Caco-2 (cell line): ENCODE measurements at places on chromosomes 6 and 20.

GRCh38 chr6:137925141-137925698, 58.2 kb downstream of the TNFAIP3 start:
- H3K36me3 ChIP-seq, result no peaks in the 10 kb centered on the region
- H3K27ac ChIP-seq, result peak overlapping the region; percentile 1
- H3K4me1 ChIP-seq, result peaks cover 39% of the 10 kb centered on the region
- H3K27me3 ChIP-seq, result no peaks in the 10 kb centered on the region

- no peak overlapping the region for H3K4me3 ChIP-seq
- no peaks in the 10 kb centered on the region for H3K27me3 ChIP-seq
- no peak overlapping the region for H3K27ac ChIP-seq
- no peaks in the 10 kb centered on the region for H3K4me1 ChIP-seq
- DNase-seq, result no peak
- no peaks in the 10 kb centered on the region for H3K36me3 ChIP-seq
These were observed 104.4 kb downstream of the RNASET2 start for GRCh38 chr6:166851911-166852310.

DNA sequence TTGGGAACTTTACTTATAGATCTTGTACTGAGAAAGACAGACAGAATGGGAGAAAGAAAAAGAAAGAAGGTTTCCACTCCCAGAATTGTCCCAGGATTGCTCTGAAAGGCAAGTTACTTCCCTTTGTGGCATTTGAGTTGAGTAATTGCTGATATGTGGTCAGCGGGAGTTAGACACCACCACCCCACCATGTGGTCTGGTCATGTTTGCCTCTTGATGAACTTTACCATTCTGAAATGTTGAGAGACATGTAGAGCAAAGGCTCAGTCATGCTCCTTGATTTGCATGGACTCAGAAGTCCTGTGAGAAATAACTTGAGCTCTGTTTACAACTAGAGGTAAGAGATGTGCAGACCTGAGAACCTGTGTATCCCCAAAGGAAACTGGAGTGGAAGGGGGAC, 17.1 kb downstream of the TCF21 start:
- H3K4me1 ChIP-seq, result no peaks in the 10 kb centered on the region
- no peak for DNase-seq
- H3K4me3 ChIP-seq, result no peak overlapping the region
- no peaks in the 10 kb centered on the region for H3K27me3 ChIP-seq
- H3K27ac ChIP-seq, result no peak overlapping the region

DNA sequence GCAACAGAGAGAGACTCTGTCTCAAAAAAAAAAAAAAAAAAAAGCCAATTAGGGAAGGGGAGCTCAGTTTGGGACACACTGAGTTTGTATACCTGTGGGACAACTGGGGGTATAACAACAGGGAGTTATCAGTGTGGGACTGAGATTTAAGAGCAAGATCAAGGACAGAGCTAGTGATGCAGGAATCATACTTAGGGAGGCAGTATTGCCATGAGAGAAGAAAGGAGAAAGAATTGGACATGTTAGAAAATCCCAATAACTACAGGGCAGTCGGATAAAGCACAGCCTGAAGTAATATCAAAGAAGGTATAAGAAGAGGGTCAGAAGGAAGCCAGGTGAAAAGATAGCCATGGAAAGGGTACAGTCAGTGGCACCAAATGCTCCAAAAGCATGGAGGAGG, 121.2 kb downstream of the PTPRT start:
- no peaks in the 10 kb centered on the region for H3K4me1 ChIP-seq
- no peak overlapping the region for H3K4me3 ChIP-seq
- DNase-seq, result no peak
- H3K27ac ChIP-seq, result no peak overlapping the region
- no peaks in the 10 kb centered on the region for H3K36me3 ChIP-seq

DNA sequence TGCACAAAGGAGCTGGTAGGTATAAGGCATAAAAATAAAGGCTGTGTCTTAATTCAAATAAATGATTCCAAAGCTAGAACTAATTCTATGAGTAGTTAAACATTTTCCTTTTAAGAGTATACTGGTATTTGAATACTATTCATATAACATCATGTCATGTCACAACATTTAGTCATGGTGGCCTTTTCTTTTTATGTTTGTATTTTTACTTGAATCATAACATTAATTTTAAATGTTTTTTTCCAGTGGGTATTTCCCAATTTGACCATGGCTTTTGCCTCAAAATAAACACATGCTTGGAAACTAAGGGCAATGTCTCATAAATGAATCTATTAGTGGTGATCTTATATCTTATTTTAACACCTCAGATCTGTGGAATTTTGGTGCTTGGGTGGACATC, 177.1 kb downstream of the CD109 start:
- no peak overlapping the region for H3K27ac ChIP-seq
- no peaks in the 10 kb centered on the region for H3K4me1 ChIP-seq
- no peak overlapping the region for H3K4me3 ChIP-seq
- no peaks in the 10 kb centered on the region for H3K27me3 ChIP-seq
- H3K36me3 ChIP-seq, result no peaks in the 10 kb centered on the region
- no peak for DNase-seq

DNA sequence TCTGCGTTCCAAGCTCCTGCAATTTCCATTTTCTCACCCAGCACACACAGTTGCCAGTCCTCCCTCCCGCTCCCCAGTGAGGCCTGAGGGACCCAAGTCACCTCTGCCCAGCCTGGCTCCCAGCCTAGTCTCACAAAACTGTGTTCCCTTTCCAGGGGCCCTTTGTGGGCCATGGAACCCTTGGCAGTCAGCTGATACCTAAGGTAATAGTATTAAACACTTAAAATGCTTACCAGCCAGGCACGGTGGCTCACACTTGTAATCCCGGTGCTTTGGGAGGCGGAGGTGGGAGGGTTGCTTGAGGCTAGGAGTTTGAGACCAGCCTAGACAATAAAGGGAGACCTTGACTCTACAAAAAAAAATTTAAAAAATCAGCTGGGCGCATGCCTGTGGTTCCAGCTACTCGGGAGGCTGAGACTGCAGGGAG, 3.2 kb upstream of the RBM38 start:
- H3K27ac ChIP-seq, result no peak overlapping the region
- no peak overlapping the region for H3K4me3 ChIP-seq
- H3K36me3 ChIP-seq, result no peaks in the 10 kb centered on the region
- DNase-seq, result no peak
- H3K27me3 ChIP-seq, result no peaks in the 10 kb centered on the region
- H3K4me1 ChIP-seq, result peaks cover 23% of the 10 kb centered on the region

GRCh38 chr6:6856538-6857523, 250.9 kb upstream of the RREB1 start:
- peak overlapping the region; percentile 84 for H3K27ac ChIP-seq
- peaks cover 20% of the 10 kb centered on the region for H3K4me1 ChIP-seq
- H3K36me3 ChIP-seq, result no peaks in the 10 kb centered on the region
- no peaks in the 10 kb centered on the region for H3K27me3 ChIP-seq
- peak overlapping the region; percentile 29 for H3K4me3 ChIP-seq

DNA sequence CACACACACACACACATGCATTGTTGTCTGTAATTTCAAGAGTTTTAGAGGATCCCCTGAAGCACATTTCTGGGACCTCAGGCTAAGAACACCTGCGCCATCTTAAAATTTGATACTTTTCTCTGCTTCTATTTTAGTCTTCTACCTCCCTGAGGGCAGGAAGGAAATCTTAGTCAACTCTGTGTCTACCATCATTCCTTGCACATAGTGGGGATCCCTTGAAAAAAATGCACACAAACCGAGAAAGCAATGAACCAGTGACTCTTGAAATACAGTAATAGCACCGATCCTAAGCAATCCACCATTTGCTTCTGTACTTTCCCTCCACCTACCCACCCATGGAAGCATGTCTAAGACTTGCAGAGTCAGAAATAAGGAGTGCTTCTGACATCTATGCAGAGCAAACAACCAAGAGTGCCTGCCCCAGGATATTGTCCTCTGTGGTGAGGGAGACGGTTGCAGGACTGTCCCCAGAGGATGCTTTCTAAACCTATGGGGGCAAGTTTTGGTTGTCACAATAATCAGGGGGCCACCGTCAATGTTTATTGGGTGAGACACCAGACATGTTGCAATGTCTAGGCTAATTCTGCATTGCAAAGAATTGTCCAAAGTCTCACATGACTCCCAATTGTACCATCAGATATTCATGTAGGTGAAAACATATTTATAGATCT, 208.0 kb upstream of the TAB2 start:
- no peak overlapping the region for H3K27ac ChIP-seq
- H3K27me3 ChIP-seq, result no peaks in the 10 kb centered on the region
- H3K4me1 ChIP-seq, result no peaks in the 10 kb centered on the region
- DNase-seq, result no peak
- no peak overlapping the region for H3K4me3 ChIP-seq

- H3K27ac ChIP-seq, result no peak overlapping the region
- H3K27me3 ChIP-seq, result no peaks in the 10 kb centered on the region
- no peak for DNase-seq
- peaks cover 27% of the 10 kb centered on the region for H3K4me1 ChIP-seq
These were observed 174.3 kb downstream of the CDKAL1 start for GRCh38 chr6:20708367-20709124.

GRCh38 chr20:8089668-8090067, 42.4 kb upstream of the PLCB1 start:
- H3K4me3 ChIP-seq, result no peak overlapping the region
- H3K27me3 ChIP-seq, result no peaks in the 10 kb centered on the region
- no peak for DNase-seq
- no peak overlapping the region for H3K27ac ChIP-seq
- H3K36me3 ChIP-seq, result no peaks in the 10 kb centered on the region

DNA sequence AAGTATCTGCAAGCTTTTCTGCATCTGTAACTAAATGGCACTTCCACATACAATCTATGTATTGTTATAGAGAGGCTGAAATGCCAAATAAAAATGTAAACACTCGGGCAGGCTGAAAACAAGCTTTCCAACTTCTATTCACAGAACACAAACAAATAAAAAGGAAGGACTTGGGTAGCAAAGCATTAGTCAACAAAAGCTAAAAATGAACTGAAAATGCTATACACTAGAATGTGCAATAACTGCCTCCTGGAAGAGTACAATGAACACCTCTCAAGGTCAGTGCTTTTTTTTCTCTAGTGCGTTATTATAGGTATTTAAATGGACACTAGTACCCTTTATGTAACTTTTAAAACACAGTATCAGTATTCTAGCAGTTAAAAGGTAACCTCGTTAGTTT, 31.4 kb downstream of the STK38 start:
- H3K4me1 ChIP-seq, result peaks cover 6% of the 10 kb centered on the region; the same call in 1 of the 2 replicates
- no peaks in the 10 kb centered on the region for H3K27me3 ChIP-seq
- no peak overlapping the region for H3K27ac ChIP-seq
- H3K36me3 ChIP-seq, result peaks cover 7% of the 10 kb centered on the region

GRCh38 chr6:21061892-21062291, 527.6 kb downstream of the CDKAL1 start:
- H3K4me1 ChIP-seq, result no peaks in the 10 kb centered on the region
- no peaks in the 10 kb centered on the region for H3K27me3 ChIP-seq
- no peak overlapping the region for H3K27ac ChIP-seq
- DNase-seq, result no peak
- no peaks in the 10 kb centered on the region; the same call in 1 of the 2 replicates for H3K36me3 ChIP-seq

GRCh38 chr20:59493926-59494325, 110.4 kb upstream of the PHACTR3 start:
- H3K27ac ChIP-seq, result no peak overlapping the region
- H3K36me3 ChIP-seq, result no peaks in the 10 kb centered on the region
- no peaks in the 10 kb centered on the region for H3K4me1 ChIP-seq
- no peak overlapping the region for H3K4me3 ChIP-seq

DNA sequence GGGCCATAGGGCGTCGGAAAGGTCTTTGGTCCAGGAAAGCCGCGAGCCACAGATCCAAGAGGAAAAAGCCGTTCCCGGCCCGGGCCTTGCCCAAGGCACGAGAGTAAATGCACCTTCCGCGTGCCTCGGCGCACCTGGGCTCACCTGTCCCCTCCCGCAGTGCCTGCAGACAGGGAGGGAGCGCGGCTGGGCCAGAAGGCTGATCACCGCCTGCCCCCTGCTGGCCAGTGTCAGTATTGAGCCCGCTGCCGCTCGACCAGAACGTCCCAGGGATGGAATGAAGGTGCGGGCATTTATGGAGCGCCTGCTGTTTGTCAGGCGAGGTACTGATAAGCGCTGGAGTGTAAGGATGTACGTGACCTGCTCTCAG, 679 bp upstream of the LPIN3 start:
- H3K4me3 ChIP-seq, result peak overlapping the region; percentile 51
- peak overlapping the region; percentile 69 for H3K27ac ChIP-seq
- peaks cover 25% of the 10 kb centered on the region for H3K4me1 ChIP-seq

DNA sequence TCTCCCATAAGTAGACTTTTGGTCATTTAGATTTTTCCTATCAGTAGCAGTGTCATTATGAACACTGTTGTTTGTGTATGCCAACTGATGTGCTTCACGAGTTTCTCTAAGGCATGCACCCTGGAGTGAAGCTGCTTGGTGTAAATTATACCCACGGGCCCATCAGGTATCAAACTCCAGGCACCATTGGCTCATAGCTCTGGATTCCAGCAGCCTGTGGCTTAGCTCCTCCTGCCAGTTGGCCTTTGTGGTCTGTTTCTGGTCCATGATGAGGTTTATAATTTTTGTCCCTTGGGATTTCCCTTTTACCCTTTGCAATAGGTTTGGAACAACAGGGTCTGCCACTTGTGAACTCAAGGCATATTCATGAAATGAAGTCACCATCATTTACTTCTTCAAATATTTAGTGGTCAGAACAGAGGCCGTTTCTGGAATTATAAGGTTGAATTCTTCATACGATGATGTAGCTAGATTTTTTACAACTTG, 350.5 kb downstream of the PRL start:
- no peaks in the 10 kb centered on the region for H3K27me3 ChIP-seq
- peak overlapping the region; percentile 87 for H3K27ac ChIP-seq
- H3K4me1 ChIP-seq, result peaks cover 45% of the 10 kb centered on the region

- no peaks in the 10 kb centered on the region for H3K4me1 ChIP-seq
- H3K27me3 ChIP-seq, result no peaks in the 10 kb centered on the region
- H3K36me3 ChIP-seq, result no peaks in the 10 kb centered on the region
- H3K27ac ChIP-seq, result no peak overlapping the region
These were observed 138.6 kb downstream of the RPS12 start for GRCh38 chr6:132952986-132953385.

- no peak overlapping the region for H3K27ac ChIP-seq
- H3K4me1 ChIP-seq, result peaks cover 39% of the 10 kb centered on the region
- no peak overlapping the region for H3K4me3 ChIP-seq
- no peaks in the 10 kb centered on the region for H3K27me3 ChIP-seq
- DNase-seq, result no peak
These were observed 478.2 kb upstream of the CITED2 start for GRCh38 chr6:139852488-139853140.

- H3K4me3 ChIP-seq, result no peak overlapping the region
- H3K27me3 ChIP-seq, result no peaks in the 10 kb centered on the region
- DNase-seq, result no peak
- no peaks in the 10 kb centered on the region; the same call in 1 of the 2 replicates for H3K36me3 ChIP-seq
- H3K27ac ChIP-seq, result no peak overlapping the region
- H3K4me1 ChIP-seq, result no peaks in the 10 kb centered on the region
These were observed 8.5 kb downstream of the IGF2R start for GRCh38 chr6:159977255-159977903.

DNA sequence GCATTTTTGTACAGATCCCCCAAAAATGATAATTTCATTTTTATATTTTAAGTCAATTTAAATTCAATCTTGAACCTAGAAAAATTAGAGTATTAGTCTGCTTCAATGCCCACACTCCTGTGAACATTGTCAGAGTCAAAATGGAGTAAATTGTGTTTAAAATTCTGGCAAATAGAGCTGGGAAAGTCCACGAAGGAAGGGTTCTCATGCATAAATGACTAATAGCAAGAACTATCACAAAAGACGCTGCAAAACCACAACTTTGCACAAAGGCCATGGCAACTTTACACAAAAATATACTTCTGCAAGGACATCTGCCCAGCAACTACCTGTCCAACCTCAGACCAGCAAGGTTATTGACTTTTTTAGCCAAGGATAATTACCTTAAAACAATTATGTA, 203.2 kb upstream of the SMLR1 start:
- DNase-seq, result no peak
- H3K4me1 ChIP-seq, result no peaks in the 10 kb centered on the region; the same call in 1 of the 2 replicates
- H3K36me3 ChIP-seq, result no peaks in the 10 kb centered on the region

GRCh38 chr6:64681416-64682160, 1025.4 kb downstream of the EYS start:
- no peak overlapping the region for H3K4me3 ChIP-seq
- no peaks in the 10 kb centered on the region for H3K4me1 ChIP-seq
- no peak for DNase-seq
- H3K27ac ChIP-seq, result no peak overlapping the region
- no peaks in the 10 kb centered on the region for H3K36me3 ChIP-seq
